Heart right ventricle (tissue), 16 donors: ENCODE measurements at places on chromosomes 7 and 10. TPM values are rescaled to one million over a fixed set of nuclear protein-coding genes. Genes with fewer than 3 reads are reported as not detected.

IL2RA gene
- total RNA-seq, result 0.47 TPM

GRCh38 chr10:28463676-28464395 lies 69.1 kb upstream of the WAC start:
- no peak for DNase-seq

DNA sequence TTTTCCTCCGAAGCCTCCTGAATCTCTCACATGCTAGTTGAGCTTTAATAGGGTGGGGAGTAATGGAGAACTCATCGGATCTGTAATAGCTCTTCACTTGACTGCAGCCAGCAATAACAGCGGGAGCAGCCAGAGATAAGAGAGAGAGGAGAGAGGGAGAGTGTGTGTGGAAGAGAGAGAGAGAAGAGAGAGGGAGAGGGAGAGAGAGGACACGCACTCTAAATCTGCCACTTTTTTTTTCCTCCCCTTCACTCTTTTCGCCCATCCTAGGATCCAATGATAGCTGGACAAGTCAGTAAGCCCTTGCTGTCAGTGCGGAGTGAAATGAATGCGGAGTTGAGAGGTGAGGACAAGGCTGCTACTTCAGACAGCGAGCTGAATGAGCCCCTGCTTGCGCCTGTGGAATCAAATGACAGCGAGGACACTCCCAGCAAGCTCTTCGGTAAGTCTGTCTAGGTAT lies 107.9 kb downstream of the POU6F2 start:
- DNase-seq, result no peak

- no peak for DNase-seq
These were observed 48.3 kb upstream of the SEPHS1 start for GRCh38 chr10:13396369-13396768.

DNA sequence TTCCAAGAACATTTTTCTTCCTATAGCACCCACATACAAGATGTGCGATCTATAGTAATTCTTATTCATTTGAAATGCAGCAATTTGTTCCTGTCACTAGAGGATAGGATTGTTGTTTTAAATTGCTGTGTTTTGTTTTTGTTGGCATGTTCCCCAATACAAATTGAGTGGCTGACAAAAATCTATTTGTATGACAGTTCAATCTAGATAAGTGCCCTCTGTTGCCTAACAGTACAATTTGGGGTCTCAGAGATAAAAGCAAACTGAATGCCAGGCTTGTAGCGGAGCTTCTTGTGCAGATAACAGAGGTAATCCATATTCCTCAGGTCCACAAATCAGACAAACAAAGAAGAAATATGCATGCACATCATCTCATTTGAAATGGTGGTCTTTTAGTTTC lies 68.8 kb downstream of the VTI1A start:
- no peak for DNase-seq

DNA sequence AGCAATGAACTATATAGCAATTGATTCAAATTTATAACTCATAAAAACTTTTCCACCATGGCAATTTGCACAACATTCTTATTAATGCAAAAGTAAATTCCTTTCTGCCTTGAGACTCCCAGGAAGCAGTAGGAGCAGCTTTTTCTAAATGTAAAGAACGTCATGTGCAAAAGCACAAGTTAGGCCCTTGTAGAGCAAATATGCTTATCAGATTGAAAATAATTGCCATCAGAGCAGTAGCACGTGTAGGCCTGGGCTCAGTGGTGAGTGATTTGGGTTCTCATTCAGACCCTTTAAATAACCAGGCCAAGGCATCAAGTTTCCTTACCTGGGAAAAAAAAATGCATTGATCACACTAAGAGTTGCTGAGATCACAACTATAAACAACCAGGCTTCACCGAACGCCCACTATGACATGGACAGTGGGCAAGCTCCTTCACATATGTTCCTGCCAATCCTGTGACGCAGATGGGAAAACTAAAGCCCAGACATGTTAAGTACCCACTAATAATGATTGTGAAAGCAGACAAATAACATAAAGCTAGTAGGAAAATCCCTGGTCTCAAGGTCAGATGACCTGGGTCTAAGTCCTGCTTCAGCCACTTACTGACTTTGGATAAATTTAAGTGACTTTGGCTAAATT lies 22.1 kb upstream of the SAR1A start:
- DNase-seq, result no peak

GRCh38 chr10:94005050-94005449 lies 11.3 kb downstream of the PLCE1 start:
- DNase-seq, result no peak

DNA sequence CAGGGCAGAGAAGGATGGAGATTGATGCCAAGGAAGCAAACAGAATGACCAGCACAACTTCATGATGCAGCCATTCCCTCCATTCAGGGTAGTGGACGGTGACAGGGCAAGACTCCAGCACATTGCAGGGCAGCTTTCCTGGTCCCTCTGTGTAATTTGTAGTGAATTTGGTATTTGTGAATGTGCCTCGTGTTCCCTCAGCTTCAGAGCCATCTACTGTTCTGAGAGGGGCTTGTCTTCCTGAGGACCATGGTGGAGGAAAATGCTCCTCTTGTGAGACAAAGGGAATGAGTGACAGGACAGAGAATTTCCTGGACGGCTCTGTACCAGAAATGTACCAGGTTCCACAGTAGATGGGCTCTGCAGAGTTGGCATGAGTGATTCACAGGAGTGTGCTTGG lies 132.1 kb downstream of the ADRA2A start:
- DNase-seq, result no peak
